Gastrocnemius medialis (tissue), 4 donors: ENCODE measurements at places on chromosomes 3 and 15. TPM values are rescaled to one million over a fixed set of nuclear protein-coding genes. Genes with fewer than 3 reads are reported as not detected.

DNA sequence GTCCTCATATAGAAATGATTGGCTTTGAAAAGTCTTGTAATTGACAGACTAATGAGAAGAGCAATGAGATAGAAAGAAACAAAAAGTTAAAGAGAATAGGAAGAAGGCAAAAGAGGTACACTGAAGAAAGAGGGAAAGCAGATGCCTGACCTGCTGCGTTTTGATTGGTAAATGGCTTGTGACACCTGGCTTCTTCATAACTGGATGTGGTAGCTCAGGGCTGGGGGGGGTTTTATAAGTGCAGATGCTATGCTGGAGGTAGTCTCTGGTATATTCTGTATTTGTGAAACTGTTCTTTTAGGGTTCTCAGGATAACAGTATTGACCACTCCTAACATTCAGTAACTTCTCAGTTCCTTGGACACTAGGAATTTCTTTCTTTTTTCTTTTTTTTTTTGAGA, 1.4 kb downstream of the STARD9 start:
- no peak for DNase-seq

UMPS gene
- 2.2 TPM for total RNA-seq

DNA sequence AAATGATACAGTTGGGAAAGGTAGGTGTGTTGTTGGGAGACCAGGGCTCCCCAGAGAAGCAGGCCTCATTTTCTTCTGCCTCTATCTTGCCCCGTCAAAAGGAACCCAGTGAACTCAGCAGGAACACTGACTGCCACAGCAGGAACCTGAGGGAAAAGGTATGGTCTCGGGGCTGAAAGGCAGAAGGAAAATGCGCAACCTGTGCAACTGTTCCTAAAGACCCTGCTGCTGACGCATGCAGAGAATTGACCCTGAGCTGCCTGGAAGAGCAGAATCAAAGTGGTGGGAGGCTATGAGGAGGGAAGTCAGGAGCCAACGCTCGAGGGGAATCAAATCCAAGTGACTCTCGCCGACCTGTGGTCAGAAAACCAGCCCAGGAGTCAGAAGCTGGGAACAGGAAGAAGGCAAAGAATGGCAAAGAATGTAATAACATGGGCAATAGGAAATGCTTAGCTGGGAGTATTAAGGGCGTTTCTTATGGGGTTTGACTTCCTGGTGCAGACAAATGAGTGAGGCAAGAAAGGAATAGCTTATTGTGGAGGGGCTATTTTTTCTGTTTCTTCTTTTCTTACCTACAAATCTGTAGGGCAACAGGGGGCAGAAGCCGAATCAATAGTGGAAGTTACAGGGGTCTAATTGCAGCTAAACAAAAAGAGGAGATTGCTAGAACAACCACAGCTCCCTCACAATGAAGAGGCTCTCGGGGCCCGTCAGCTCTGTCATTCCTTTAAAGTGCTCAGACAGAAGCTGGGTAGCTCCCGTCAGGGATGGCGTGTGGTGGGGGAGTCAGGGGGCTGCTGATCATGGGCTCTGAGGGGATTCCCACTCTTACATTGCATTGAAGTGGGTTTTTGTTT, 65.4 kb upstream of the DLG1 start:
- no peak for DNase-seq

GRCh38 chr3:54861248-54862067, 66.4 kb downstream of the LRTM1 start:
- DNase-seq = no peak

- DNase-seq = no peak
Measured at GRCh38 chr15:51623386-51623938, 891 bp upstream of the DMXL2 start.

ZBTB11 gene
- 14.8 TPM for total RNA-seq

- DNase-seq = no peak
Measured at GRCh38 chr3:188524052-188524451, 370.1 kb downstream of the LPP start.

GRCh38 chr3:110903771-110904519, 167.7 kb upstream of the NECTIN3 start:
- DNase-seq = no peak

DNA sequence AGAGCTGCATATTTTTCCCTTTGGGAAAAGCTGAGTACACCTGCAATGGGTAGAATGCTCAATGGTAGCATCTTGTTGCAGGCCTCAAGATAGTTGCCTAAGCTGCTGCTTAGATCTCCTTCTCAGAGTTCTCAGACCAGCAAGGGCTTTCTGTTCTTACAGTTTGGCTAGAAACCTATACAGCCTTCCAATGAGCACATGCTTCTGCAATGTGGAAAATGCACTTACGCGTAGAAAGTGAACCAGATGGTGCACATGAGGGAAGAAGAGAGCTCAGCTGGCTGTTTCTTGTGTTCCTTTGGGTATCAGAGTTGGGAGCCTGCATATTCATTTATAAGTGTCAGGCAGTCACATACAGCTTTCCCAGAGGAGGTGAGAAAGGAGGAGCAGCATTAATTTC, 136.4 kb downstream of the B3GALNT1 start:
- DNase-seq = no peak

KCNH8 gene
- not detected for total RNA-seq

DNA sequence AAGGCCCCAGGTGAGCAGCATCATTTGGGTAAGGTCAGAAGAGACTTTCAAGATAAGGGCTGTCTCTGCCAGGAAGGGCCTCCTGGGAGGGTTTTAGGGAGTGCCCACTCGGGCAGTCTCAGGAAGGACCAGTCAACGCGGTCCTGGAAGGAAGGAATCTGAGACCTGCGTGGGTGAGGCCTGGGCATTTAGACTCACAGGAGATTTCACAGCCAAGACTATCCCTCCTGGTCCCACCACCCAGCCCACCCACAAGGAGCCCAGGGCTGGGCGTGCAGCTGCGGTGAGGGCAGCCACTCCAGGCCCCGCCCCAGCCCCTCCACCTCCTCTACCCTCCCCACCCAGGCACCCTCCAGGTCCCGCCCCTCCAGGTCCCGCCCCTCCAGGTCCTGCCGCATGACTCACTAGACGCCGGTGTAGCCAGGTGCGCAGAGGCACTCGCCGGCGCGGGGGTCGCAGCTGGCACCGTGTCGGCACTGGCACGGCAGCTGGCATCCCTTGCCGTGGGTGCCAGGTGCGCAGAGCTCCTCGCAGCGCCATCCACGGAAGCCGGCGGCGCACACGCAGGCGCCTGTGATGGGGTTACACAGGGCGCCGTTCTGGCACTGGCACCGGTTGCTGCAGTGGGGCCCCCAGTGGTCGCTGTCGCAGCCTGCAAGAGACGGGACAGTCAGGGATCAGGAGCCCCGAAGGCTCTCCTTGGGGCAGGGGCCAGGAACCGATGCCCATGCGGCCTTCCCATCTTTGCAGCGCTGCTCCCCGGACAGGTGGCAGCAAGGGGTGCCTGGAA, 112.7 kb downstream of the RAB11A start:
- no peak for DNase-seq

ZNF106 gene
- total RNA-seq = 487 TPM

GRCh38 chr3:149299938-149300801, 33.3 kb downstream of the TM4SF18 start:
- peak; percentile 70 for DNase-seq

DNA sequence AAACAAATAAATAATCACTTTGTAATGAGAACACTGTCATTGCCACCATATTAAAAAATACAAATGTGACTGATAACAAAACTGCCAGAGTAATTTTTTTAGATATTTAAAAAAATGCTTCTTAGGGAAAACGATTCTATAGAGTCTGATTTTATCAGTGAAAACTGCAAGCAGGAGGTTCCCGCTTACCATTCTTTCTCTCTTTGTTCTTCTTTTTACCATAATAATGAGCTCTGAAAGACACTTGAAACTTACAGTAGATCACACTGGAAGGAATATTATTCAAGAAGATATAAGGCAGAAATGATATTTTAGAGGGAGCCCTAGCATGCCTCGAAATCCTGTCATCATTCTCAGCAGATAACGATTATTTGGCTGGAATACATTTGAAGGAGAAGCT, 701.3 kb downstream of the ROBO1 start:
- no peak for DNase-seq

DNA sequence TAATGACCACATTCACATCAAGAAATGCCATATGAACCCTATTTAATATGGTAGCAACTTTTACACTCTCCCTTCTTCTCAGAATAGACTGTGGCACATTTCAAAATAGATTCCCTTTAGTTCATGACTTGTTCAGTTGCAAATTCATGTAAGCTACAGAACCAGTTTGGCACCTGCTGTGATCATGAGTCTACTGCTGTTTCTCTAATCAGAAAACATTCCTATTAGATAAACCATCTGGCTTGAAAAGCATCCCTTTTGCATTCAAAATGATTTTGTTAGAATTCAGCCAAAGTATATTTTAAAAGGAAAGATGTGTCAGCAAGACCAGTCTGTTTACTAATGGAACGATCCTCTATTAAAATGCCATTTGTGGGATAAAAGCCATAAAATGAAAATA, 304.4 kb downstream of the BCHE start:
- DNase-seq = no peak

DNA sequence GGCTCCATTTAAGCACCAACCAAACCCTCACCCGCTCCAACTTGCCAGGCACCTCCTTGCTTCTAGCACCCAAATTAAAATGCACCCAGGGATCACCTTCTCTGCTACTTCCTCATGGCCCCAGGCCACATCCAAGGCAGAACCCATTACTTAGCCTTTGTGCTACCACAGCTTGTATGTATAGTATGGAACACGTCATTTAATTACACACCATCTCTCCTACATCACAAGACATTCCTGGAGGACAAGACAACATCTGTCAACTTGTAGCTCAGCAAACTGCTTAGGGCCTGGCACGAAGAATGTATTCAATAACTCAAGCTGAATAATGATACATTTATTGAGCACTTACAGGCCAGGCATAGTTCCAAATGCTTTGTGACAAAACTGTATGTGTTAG, 23.3 kb downstream of the ZDHHC3 start:
- DNase-seq = no peak

LYZL4 gene
- total RNA-seq = not detected

DNA sequence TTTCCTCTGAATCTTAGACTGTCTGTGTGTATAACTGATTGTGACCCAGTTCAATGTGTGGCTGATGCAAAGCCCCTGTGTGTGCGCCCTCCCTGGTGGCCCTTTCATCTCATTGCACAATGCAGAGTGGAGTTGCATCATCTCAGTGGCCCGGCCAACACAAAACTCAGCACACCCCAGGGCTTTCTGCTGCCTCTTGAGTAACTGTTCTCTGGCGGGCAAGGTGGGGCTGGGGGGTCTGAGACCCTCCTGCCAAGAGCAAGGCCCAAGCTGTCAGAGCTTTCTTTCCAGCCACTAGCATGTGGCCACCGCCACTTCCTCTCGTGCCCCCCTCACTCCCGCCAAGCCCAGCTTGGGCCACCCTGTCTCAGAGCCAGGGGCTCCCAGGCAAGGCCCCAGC, 80.7 kb upstream of the ALDH1L1 start:
- DNase-seq = peak; percentile 47

DNA sequence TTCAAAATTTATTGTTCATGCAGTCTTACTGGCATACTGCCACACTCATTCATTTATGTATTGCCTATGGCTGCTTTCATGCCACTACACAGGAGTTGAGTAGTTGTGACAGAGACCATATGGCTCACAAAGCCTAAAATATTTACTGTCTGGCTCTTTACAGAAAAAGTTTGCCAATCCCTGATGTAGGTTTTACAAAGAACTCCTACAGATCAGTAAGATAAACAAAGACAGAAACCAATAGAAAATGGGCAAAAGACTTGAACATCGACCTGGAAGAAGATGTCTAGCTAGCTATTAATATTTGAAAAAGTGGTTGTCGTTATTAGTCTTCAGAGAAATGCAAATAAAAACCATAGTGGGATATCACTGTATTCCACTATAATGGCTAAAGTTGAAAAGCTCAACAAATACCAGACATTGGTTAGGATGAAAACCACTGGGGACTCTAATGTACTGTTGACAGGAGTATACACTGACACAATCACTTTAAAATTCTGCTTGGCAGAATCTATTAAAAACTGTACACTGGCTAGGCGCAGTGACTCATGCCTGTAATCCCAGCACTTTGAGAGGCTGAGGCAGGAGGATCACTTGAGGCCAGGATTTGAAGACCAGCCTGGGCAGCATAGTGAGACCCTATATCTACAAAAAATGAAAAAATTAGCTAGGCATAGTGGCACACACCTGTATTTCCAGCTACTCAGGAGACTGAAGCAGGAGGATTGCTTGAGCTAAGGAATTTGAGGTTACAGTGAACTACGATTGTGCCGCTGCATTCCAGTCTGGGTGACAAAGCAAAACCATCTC, 87.7 kb downstream of the NEO1 start:
- DNase-seq = no peak

DNA sequence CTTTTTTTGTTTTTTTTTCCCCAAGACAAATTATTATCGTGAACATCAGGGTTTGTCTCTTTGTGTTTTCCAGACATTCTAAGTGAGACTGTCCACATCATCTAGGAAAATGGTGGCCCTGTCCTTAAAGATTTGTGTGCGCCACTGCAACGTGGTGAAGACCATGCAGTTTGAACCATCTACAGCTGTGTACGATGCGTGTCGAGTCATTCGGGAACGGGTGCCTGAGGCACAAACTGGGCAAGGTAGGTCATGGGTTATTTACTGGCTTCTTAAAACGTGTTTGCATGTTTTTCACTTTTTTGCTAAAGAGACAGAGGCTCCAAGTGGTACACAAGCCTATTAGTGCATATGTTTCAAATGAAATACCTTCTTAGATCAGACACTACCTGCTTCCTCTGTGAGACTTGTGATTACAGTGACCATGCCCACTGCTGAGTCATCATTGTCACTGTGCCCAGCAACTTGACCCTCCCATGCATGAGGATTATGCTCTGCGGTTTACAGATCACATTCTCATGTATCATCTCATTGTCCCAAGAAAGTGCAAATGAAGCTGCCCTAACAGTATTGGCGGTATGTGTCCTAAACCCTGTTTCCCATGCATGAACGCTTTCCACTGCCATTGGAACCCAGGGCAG, 395.2 kb upstream of the TPM1 start:
- peak; percentile 88 for DNase-seq

SLC22A14 gene
- total RNA-seq = not detected

CHRNA5 gene
- total RNA-seq = 0.31 TPM

GRCh38 chr3:111314181-111314873, 227.7 kb upstream of the CD96 start:
- no peak for DNase-seq

DNA sequence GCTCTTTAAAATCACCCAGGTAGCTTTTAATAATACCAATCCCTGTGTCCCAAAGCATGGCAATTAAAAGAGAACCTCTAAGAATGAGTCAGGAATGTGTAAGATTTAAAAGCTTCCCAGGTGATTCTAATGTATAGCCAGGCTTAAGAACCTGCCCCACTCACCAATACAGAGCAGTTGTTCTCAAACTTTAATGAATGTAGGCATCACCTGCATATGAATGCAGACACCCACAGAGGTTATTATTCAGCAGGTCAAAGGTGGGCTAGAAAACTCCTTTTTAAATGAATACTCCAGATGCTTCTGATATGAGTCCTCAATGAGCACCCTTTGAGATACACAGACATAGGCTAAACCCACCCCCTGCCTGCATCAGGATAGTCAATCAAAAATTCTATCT, 298.1 kb upstream of the KCNMB2 start:
- no peak for DNase-seq

DNA sequence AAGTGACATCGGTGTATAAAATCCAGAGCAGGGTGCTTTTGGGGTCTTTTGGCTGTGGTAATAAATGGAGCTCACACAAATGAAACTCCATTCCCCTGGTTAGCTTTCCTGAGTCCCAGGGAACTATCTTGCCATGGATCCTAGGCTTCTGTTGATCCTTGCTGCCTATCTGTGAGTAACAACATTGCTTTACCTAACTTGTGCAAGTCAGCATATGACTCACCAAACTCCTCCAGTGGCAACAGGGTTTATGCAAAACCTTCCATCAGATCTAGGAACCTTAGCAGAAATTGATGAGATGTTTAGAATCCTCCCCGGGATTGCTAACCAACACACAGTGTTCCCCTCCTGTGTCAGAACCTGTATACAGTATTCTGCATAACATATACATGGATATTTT, 105.4 kb downstream of the SCAPER start:
- DNase-seq = no peak
